ENCODE measurements at places on chromosomes 11 and 22.

DNA sequence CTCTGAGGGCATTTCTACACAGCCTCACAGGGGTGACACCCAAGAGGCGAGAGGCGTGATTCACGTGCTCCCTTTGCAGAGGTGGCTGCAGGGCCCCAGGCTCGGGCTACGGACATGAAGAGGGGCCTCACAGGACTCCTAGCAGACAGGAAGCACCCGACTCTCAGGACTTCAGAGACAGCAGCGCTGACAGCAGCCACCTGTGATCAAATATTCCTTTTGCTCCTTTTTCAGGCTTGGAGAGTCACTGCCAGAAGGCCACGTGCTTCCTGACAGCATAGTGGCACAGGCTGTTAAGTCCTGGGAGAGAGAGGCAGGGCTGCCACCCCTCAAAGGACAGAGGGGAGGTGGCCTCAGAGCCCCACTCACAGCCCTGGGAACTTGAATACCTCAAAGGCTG, 348.9 kb downstream of the CADM1 start:
- no peak for DNase-seq

GRCh38 chr11:444396-445144, 2.8 kb upstream of the ANO9 start:
- no peak for DNase-seq

GRCh38 chr11:2135018-2135569, 4.1 kb downstream of the IGF2 start:
- no peak for DNase-seq

GRCh38 chr22:30933457-30933856, 35.1 kb downstream of the MORC2 start:
- no peak for DNase-seq

GRCh38 chr11:103959279-103959942, 77.0 kb upstream of the DDI1 start:
- DNase-seq, result peak; percentile 30

DNA sequence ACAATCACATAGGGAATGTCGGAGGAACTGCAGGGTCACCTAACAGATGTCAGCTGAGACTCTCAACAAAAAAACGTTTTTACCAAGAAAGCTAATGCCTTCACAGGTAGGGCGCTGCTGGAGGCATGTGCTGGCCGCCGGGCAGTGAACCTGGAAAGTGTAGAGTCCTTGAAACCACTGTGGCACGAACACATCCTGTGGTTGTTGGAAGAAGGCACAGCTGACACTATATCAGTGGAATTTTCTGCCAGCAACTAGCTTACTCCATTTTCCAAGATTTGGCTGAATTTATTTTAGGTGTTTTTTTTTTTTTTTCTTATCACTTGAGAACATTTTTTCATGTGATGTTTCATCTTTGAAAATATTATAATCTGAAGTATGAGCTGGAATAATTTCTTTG, 14.2 kb downstream of the TRMU start:
- DNase-seq, result no peak

- peak; percentile 55 for DNase-seq
These were observed 14.9 kb downstream of the RAC2 start for GRCh38 chr22:37229012-37229804.

GRCh38 chr11:67494371-67495233, 10.6 kb downstream of the PITPNM1 start:
- DNase-seq, result no peak

GRCh38 chr11:60879971-60880588, 12.7 kb downstream of the ZP1 start:
- DNase-seq, result no peak

DNA sequence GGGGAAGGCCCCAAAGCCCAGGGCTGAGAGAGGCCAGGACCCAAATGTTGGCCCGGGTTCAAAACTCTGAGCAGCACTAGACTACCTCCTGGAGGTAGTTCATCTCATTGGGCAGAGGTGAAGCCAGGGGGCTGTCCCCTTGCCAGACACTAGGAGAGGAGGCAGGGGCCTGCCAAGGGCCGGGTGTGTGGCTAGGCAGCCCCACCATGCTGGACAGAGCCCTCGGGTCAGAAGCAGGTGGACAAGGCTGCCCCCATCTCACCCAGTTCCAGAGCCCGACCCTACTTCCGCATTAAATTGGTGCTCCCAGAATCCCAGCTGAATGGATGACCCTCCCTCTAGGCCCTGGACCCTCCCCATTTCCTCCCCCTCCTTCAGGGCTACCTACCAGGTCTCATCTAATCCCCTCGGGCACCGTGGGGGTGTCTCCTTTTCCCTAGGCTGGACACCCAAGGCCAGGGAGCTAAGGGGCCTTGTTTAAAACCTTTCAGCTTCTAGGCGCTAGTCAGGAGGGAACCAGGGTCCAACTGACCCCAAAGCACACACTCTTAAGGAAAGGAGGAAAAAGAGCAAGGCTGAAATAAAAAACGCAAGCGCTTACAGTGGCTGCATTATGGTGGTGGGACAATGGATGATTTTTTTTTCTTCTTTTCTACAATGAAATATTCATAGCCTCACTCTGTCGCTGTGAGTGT, 72.1 kb upstream of the TCF20 start:
- DNase-seq, result no peak

DNA sequence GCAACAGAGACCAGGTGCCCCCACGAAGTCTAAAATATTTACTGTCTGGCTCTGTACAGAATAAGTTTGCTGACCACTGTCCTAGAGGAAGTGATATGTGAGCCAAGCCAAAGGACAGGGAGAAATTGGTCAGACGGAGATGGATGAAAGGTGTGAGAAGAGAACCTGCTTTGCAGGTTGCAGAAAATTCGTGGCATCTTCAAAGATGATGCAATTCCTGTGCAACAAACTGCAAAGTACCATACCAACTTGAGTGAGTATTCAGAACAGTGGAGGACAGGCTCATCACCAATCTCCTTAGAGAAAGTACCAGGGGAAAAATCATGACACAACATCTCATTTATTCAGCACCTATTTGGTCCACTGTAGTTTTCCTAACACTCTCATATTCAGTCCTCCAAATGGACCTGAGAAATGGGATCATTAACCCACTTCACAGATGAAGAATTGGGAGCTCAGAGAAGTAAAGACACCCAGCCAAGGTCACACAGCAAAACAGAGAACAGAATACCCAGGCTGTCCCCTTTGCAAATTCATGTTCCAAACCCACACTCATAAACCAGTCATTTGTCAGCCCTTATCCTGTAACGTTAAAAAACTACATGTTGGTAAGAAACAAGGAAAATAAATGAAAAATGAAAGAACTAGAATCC, 536.8 kb downstream of the MIAT start:
- DNase-seq, result no peak

DNA sequence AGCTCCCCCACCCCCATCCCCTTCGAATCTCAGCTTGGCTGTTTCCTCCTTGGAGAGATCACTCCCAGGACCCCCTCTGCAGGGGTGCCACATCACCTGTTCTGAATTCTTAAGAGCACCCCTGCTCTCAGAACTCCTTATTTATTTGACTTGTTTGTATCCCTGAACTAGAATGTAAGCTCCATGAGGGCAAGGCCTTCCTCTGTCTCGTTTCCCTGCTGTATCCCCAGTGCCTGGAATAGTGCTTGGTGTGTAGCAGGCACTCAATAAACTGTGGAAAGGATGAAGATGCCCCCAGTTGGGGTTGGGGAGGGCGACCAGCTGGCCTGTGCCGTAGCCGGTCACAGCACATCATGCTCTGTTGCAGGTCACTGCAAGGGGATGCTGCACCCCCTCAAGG, 3.6 kb upstream of the MDK start:
- DNase-seq, result no peak

DNA sequence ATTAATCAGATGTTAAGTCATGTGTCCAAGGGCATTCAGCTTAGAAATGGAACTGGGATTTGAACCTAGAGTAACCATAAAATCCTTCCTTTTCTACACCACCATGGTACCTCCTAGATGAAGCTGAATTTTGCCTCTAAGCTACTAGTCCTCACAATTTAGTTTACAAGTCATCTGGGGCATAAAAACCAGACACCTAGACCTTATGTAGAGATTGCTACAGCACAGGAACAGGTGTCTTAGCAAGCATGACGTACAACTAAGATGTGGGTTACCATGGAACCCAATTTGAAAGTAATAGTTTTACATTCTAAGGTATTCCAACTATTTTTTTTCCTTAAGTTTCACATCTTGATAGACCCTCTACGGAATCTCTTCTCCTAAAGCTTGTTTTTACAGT, 9.2 kb downstream of the TMEM216 start:
- no peak for DNase-seq

DNA sequence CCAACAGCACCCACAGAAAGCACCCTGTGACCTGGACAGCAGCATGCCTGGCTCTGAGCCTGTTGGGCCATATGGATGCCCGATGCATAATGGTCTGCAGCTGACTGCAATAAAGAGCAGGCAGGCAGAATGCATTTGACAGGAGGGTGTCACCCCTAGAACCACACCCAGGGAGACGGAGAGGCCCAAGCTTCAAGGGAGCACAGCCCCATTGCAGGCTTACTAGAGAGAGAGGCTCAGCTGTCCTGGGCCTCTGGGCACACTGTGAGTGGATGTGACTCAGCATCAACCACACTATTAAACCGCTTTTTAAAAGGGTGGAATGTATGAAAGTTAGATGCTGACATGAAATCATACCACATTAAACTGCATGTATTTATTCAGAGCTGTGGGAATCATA, 365.3 kb downstream of the CTTN start:
- peak; percentile 34 for DNase-seq

DNA sequence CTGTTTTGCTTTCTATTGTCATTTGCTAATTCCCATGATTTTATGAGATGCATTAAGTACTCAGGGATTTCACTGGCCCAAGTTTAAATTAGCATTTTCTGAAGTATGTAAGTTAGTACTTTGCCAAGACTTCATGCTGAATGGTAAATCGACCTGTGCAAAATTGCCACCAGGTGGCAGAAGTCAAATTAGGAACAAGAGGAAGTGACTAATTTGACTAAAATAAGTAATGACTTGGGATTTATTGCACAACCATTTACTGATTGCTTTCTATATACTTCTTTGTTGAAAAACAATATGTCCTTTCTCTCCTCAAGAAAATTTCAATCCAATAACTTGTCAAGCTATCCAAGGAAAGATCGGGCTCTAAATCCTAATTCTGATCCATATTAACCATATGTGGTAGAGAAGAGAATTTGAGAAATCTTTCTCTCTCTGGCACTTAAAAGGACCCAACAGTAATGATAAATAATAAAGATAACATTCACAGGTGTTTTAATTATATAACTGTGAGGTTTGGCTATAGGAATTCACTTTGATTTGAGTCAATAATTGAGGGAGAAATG, 253.7 kb upstream of the CHORDC1 start:
- no peak for DNase-seq

- no peak for DNase-seq
These were observed 91.1 kb downstream of the MYO18B start for GRCh38 chr22:25833091-25833490.

- no peak for DNase-seq
These were observed 93.4 kb upstream of the SEPTIN5 start for GRCh38 chr22:19620742-19621371.

DNA sequence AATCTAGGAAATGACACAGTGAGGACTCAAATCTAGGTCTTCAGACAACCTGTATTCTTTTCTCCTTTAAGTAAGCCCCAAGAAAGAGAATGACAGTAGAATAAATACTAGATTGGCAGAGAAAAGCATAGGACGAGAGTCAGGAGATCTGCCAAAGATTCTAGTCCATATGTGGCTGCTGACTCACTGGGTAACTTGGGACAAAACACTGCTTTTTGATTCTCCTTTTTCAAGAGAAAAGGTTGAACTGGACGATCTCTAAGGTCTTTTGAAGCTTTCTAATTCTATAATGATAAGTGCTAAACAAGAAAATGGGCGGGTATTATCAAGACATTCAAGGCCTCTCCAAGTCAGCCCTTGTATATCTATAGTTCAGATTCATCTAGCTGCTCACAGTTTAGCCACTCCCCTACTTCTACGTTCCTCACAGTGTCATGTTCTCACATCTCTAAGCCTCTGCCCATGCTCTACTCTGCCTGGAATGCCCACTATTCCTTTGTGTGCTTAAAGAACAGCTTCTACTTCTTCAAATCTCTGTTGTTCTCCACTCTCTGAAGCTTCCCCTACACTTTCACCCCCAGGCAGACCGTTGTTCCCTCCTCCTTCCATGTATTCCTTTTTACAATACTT, 53.0 kb downstream of the RELT start:
- peak; percentile 39 for DNase-seq

DNA sequence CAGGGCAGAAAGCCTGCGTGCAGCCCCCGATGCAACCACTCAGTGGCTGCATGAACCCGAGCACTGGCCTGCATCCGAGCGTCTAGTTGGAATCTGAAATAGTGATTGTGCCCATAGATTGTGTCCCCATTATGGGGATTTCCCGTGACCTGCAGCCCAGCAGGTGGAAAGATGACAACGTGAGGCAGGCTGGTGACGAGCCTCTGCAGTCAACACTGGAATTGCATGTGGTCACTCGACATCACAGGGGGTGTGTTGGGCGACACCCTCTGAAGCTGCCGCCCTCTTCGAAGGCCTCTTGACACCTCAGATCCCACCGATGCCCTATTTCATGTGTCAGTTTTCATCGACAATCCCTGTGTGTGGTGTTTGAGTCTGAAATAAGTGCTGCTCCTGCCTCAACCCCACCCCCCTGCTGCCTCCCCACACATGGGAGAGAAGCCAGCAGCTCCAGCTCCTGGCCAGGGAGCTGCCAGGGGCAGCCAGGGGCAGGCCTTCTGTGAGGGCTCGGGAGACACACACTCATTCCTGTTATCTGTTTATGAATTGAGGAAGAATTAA, 172.0 kb upstream of the B3GAT1 start:
- no peak for DNase-seq

GRCh38 chr11:121358760-121359159, 66.2 kb downstream of the SC5D start:
- DNase-seq, result no peak

DNA sequence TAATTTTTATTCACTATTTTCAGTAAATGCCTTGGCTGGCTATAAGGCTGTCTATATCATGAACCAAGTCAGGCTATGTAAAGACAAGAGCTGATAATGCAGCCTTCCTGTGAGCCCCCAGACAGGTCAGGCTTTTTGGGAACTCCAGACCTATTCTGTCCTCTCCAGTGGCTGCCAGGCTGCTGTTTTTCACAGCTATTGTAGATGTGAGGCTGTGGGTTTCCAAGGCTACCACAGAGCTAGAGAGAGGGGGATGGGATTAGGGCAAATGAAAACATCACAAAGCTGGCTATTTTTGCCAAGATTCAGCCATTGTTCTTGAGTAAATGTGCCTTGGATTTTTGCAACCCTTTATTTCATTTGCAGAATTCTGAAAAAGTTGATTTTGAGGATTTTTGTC, 55.7 kb upstream of the SORL1-AS1 start:
- DNase-seq, result no peak

- DNase-seq, result no peak
These were observed 8.3 kb downstream of the TRIM29 start for GRCh38 chr11:120129570-120129969.

DNA sequence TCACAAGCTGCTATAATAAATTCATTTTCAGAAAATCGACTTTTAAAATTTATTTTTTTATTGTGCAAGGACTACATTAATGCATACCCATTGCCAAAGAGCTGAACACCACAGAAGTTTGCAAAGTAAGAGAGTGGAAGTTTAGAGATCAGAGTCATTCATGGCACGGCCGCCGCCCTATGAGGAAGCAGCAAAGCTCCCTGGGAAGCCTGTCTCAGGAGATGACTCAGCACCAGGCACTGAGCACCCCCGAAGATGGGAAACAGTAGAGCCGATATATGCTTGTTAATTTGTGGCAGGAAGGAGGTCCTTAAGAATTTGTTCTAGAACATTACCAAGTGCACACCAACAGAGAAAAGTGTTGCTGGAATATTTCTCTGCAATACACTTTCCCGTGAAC, 693.7 kb downstream of the OPCML start:
- DNase-seq, result no peak

All from fibroblast of gingiva (primary cell).